ENCODE measurements at places on chromosomes 11 and 22.

DNA sequence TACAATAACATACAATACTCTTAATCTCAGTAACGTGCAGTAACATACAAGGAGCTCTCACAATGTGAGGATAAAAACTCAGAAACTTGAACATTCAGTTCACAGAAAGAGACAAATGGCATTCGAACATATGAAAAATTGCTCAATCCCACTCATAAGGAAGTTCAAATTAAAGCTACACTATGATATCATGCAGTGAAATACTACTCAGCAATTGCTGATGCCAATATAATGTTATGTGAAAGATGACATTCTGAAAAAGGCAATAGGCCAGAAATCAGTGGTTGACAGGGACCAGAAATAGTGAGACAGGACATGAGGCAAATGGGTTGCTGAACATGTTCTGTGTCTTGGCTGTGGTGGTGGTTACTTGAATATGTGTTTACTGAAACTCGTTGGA lies 33.7 kb upstream of the PITPNB start:
- no peak for DNase-seq

DNA sequence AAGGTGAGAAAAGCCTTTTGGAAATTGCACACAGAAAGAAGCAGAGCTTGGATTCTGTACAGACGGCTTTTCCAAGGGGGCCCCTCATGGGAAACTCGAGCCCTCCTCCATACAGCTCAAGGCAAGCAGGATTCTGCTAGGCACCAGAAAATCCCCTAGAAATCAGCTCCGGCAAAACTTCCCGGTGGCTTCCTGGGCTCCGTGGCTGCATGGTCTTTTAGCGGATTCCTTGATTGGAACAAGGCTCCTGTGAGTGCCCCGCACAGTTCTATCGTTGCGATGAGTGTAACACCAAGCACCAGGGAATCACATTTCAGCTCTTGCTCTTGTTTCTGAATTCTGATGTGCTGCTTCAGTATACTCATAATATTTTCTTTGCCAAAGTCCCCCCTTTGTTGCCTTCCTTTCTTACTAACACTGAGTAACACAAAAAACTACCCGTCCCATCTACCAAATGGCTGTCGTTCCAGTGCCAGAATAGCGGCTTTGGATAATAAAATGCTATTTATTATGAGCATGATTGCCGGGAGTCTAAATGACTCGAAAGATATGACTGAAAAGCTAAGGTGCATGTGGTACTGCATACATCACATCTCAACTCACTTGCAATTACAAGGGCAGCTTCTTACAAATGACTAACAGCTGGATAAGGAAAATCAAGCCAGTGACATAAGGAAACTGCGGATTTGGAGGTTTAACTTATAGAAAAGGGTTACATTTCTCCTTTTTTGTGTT lies 494.1 kb downstream of the DLG2 start:
- no peak for DNase-seq

DNA sequence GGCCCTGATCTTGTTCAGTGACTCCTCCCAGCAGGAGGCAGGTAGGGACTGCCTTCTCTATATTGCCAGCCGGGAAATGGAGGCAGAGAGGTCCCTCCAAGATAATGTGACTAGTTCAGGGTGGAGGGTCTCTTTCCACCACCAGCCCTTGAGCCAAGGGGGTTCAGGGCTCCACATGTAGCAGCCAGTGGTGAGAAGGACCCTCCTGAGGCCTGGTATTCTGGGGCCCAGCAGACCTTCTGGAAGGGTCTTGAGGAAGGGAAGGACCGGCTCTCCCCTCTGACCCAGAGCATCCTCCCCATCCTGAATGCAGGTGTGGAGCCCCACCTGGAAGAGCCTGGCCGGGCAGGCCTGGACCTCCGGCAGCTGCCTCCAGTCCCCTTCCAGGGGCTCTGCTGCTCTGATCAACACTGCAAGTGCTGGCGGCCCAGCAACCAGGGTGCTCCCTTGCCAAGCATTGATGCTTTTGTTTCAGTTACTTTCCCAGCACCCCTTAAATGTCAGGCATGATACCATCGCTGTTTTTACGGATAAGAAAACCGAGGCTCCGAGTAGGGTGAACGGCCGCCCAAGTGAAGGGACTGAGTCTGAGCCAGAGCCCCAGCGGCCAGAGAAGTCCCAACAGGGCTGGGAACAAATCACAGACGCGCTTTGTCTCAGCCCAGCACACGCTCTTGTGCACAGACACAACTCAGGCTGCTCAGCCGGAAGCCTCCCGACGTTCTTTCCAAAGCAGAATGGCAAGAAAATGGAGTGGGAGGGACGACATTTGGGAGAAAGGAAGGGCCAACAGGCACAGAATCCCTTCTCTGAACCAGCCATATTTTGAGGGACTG lies 38.8 kb downstream of the DKK3 start:
- no peak for DNase-seq

- DNase-seq: no peak
Measured at GRCh38 chr11:100691896-100692653, 5.0 kb downstream of the ARHGAP42 start.

DNA sequence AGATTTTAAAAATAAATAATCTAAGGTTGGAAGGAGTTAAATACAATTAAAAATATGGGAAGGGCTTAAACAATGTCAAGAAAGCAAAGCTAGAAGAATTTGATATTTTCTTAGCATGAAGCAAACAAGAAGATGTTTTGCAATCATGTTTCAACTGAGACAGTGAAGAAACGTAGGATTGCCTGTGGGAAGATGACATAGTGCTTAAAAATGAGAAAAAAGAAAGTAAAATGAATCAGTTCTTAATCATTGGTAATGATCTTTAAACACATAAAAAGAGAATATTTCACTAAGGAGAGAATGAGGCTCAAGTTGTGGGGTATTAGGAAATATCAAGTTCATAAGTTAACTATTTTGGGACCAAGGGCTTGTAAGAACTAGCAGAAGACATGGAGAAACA lies 855.0 kb downstream of the METTL15 start:
- DNase-seq: no peak

All from NCI-H187 (cell line).